T-helper 2 cell treated with Interferon-gamma antibody and Interleukin-4, amounts not matched to agents 5 μg/mL and 100 μg/mL, for 36 hours (primary cell): ENCODE measurements at places on chromosomes 13 and 19.

GRCh38 chr13:45439781-45440462, 21.7 kb upstream of the SLC25A30 start:
- DNase-seq = no peak

GRCh38 chr13:20439261-20439660, 86.4 kb downstream of the CRYL1 start:
- no peak for DNase-seq

DNA sequence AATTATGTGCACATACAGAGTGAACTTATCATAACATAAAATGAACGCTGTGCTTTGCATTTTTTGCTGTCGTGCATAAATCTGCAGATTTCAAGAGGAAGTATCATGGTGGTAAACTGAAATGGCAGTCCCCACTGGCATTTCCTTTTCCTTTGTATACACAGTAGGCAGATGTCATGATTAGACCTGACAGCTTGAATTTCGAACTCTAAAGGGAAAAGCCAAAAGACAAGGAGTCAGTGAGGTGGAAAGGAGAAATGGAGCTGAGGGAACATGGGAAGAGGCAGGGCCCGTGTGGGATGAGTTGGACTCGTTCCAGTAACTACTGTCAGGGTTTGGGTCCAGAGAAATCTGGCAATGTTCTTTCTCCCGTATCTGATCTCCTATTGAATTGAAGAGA, 454.1 kb upstream of the SGCG start:
- no peak for DNase-seq

- peak; percentile 62 for DNase-seq
These were observed 29.1 kb upstream of the POP4 start for GRCh38 chr19:29576761-29577648.

GRCh38 chr13:79703772-79704171, 222.8 kb downstream of the NDFIP2 start:
- DNase-seq = no peak

GRCh38 chr13:36030670-36031331, 100.4 kb downstream of the DCLK1 start:
- no peak for DNase-seq

DNA sequence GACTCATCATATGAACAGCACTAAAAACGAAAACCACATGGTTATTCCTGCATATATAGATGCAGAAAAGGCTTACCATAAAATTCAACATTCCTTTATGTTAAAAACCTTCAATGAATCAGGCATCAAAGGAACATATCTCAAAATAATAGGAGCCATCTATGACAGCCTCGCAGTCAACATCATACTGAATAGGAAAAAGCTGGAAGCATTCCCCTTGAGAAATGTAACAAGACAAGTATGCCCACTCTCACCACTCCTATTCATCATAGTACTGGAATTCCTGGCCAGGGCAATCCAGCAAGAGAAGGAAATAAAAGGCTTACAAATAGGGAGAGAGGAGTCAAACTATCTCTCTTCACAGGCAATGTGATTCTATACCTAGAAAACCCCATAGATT, 179.6 kb upstream of the HTR2A start:
- DNase-seq = no peak

DNA sequence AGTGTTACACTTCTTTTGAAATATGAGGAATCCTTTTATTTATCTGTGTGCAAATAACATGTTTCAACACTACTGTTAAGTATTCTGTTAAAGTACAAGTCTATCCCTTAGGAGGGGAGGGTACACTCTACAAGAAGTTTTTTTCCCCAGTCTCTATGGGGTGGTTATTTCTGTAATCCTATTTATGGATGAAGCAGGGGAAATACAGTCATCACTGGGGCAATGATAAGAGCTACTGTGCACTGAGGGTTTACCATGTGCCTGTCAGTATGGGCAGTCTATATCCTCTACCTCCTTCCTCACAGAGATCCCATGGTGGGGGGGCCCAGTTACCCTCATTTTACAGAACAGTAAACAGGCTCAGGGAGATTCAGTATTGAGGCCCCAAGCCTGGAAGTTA, 16.6 kb upstream of the TRIM13 start:
- no peak for DNase-seq

DNA sequence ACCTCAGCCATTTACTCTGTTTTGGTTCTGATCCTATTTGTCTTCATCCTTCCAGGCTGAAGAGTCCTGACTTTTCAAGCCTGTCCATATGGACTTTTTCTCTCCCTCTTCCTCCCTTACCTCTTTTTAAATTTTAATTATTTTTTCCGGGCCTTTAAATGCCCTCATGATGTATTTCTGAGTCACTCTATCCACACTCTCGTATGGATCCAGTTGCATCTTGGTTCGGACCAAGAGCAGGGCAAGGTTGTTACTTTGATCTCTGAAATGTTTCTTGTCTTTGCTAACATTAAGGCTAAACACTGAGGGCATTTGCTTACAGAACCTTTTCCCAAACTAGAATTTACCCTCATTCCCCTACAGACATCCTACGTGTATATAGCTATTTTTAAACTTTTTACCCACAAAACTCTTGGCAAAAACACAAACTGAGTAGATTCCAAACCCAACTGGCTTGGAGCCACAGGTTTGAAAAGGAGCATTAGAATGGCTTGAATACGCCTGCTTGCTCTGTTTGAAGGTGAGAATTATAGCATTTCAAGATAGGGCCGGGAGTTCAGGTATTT, 47.4 kb upstream of the SERPINE3 start:
- no peak for DNase-seq

GRCh38 chr13:32905864-32906180, 110.4 kb upstream of the KL start:
- DNase-seq = no peak

GRCh38 chr19:49862391-49863253, 4.8 kb downstream of the PNKP start:
- DNase-seq = no peak

DNA sequence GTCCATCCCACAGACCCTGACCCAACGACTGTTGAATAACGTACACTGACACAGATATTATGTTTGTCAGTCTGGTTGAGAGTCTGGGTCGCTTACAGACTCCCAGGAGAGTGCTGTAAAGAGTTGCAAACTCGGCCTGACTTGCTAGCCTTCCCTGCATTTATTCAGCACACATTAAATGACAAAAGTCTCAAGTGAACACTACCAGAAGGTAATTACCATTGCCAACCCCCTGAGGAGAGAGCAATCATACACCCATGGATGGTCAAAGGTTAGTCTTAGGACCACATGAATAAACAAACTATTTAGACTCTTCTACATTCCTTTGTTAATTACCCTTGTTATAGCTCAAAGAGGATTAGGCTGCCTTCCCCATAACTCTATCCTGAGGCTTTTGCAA, 1048.6 kb downstream of the PCDH17 start:
- no peak for DNase-seq

- no peak for DNase-seq
These were observed 35.2 kb upstream of the TUBGCP3 start for GRCh38 chr13:112623051-112623711.

DNA sequence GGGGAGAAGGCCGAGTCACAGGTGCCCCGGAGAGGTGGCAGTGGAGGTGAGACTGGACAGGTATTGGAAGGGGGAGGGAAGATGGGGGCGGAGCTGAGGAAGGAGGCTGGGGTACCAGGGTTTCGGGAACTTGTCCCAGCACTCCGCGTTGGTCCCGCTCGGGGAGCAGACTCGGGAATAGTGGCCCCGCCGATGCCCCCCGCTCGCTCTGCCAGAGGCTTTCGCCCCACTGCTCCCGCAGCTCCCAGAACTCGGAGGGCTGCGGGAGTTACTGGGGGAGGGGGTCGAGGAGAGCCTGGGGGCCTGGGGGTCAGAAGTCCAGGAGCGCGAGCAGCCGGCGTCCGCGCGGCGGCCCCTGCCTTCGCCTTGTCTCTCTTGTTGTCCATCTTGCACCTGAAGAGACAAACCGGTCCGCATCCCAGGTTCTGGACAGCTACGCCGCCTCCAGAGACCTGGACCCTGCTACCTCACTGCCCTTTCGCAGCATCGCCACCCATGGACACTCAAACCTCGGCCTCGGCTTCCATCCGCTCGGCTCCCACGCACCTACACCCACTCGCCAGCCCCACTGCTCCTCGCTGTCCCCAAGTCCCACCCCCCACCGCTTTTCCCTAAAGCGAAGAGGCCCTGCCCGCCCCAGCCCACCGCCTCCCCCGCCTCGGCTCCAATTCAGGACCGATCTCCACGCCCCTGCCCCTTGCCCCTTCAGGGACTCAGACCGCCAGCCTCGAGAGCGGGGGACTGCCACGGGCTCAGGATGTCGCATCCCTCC, 700 bp downstream of the PRR36 start:
- no peak for DNase-seq

GRCh38 chr19:34336781-34337271, 28.2 kb upstream of the GPI start:
- no peak for DNase-seq

GRCh38 chr19:21023901-21024300, 3.4 kb downstream of the ZNF430 start:
- DNase-seq = no peak

GRCh38 chr19:18713550-18714117, 30.2 kb downstream of the CRTC1 start:
- DNase-seq = no peak

- no peak for DNase-seq
These were observed 964 bp downstream of the PAK4 start for GRCh38 chr19:39126312-39127187.

DNA sequence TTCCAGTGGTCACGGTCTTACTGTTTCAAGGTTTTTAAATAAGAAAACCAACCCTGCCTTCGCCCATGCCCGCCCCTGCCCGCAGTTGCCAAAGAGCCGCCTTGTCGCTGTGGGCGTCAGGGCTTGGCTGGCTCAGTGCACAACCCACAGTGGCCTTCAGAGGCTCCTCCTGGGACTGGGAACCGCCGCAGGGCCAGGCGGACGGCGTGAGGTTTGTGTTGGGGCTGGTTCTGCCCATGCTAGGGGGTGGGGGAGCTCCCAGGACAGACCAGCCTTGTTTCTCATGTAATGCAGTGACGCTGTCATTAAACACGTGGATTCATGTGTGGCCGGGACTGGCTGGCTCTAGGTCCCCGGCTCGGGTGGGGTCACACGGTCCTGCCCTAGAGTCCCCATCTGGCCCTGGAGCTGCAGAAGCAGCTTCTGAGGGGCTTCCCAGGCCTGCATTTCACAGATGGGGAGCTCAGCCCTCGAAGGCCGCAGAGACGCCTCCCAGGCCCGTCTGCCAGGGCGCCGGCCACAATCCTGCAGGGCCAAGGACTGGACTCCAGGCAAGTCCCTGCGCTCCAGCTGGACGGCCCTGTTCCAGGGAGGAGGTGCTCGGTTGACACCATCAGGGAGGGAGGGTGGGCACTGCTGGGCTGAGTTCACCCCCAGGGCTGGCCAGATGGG, 2.4 kb upstream of the TEKTIP1 start:
- no peak for DNase-seq

- no peak for DNase-seq
These were observed 20.6 kb downstream of the ACSBG2 start for GRCh38 chr19:6156033-6156432.

DNA sequence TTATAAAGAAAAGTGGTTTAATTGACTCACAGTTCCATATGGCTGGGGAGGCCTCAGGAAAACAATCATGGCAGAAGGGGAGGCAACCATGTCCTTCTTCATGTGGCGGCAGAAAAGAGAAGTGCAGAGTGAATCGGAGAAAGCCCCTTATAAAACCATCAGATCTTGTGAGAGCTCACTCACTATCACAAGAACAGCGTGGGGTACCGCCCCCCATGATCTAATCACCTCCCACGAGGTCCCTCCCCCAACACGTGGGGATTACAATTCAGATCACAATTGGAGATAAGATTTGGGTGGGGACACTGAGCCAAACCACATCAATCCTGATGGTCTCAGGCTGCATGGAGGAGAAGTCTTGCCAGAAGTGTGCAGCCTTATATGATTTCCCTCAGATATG, 26.0 kb downstream of the TM9SF2 start:
- no peak for DNase-seq

DNA sequence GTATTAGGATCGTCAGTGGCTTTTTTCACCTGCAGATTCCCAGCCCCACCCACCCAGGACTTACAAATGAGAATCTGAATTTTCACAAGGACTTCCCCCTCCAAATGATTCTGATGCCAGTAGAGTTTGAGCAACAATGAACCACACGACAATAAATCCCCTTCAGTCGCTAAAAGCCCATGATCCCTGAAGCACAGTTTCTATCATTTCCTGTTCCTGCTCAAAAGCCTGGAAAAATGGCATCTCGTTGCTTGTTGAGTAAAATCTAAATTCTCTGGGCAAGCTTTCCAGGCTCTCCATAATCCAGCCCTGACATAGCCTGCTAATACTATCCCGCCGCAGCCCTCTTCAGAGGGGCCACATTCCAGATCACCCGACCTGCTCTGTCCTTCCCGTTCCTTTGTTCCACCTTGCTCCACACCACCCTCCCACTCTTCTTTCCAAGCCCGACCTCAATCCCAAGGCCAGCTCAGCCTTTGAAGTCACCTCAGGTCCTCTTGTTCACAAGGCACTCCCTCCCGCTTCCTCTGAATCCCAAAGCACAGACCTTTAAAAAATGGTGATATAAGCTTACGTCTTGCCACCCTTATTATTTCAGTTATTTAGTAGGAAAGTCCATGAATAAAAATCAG, 67.9 kb downstream of the NUFIP1 start:
- no peak for DNase-seq

DNA sequence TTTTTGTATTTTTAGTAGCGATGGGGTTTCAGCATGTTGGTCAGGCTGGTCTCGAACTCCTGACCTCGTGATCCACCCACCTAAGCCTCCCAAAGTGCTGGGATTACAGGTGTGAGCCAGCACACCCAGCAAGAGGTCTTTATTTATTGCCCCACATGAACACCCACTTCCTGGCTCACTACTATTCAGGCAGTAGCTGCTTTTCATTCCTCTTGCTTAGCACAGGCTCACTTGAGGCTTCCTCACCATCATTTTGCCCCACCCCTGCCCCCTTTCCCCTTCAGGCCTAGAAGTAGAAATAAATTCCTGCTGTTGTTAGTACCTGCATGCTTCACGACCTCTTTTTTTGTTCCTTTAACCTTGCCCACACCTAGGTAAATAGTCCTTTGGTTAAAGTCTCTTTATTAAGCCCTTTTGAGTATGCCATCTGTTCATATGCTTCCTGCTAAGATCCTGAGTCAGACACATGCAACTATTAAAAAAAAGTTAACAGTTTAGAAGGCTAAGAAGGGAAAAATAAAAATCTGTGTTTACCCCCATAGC, 33.5 kb upstream of the ITM2B start:
- no peak for DNase-seq

DNA sequence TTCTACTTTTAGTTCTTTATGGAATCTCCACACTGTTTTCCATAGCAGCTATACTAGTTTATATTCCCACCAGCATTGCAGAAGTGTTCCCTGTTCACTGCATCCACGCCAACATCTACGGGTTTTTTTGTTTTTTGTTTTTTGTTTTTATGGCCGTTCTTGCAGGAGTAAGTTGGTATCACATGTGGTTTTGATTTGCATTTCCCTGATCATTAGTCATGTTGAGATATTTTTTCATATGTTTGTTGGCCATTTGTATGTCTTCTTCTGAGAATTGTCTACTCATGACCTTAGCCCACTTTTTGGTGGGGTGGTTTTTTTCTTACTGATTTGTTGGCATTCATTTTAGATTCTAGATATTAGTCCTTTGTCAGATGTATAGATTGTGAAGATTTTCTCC, 89.7 kb downstream of the FRY start:
- no peak for DNase-seq
